ENCODE measurements at places on chromosomes 1 and 21. TPM values are rescaled to one million over a fixed set of nuclear protein-coding genes. Genes with fewer than 3 reads are reported as not detected.

GRCh38 chr1:10776190-10776905, 20.1 kb downstream of the CASZ1 start:
- DNase-seq = no peak
- no peak overlapping the region for H3K4me3 ChIP-seq
- no peaks in the 10 kb centered on the region for H3K27me3 ChIP-seq
- no peak overlapping the region for H3K27ac ChIP-seq
- H3K36me3 ChIP-seq = no peaks in the 10 kb centered on the region
- no peaks in the 10 kb centered on the region for H3K4me1 ChIP-seq

GRCh38 chr1:37883671-37884070, 24.3 kb upstream of the MTF1 start:
- peaks cover 97% of the 10 kb centered on the region for H3K36me3 ChIP-seq
- H3K4me3 ChIP-seq = no peak overlapping the region
- H3K27me3 ChIP-seq = no peaks in the 10 kb centered on the region
- H3K27ac ChIP-seq = no peak overlapping the region
- no peaks in the 10 kb centered on the region for H3K4me1 ChIP-seq
- DNase-seq = no peak

DNA sequence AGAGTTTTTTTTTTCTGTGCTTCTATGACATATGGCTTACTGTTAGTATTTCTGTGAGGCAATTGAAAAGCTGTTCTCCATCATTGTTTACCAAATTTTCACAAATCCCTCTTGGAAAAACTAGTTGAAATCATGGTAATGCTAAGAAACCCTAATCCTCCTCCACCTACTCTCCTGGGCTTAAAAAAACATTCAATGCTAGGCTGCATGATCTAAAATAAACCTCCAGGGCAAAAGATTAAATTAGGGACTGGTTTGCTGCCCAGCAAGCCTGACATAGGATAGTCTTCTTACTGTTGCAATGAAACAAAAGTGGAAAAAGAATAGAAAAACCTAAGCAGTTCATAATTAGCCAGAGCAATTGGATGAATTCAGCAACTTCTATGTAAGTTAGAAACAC, 16.1 kb downstream of the C1orf52 start:
- peaks cover 19% of the 10 kb centered on the region for H3K4me1 ChIP-seq
- H3K27me3 ChIP-seq = no peaks in the 10 kb centered on the region
- H3K36me3 ChIP-seq = no peaks in the 10 kb centered on the region
- H3K27ac ChIP-seq = no peak overlapping the region
- no peak overlapping the region for H3K4me3 ChIP-seq

- H3K27ac ChIP-seq = no peak overlapping the region
- no peaks in the 10 kb centered on the region for H3K27me3 ChIP-seq
These were observed 160.0 kb downstream of the SEC16B start for GRCh38 chr1:177809819-177810218.

DNA sequence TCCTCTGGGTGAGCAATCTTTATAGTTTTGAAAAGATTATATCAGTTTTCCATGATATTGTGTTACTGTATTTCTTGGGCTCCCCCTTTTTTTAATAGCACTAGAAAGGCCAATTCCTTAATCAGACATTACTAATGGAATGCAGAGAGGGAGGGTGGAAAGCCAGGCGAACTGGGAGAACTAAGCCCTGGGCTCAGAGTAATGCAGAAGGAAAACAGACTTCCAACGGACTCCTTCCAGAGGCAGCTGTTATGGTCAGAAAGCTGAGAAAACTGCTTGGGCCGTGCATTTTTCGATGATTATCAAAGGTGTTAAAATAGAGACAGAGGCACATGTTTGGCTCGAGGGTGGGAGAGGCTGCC, 206.3 kb downstream of the FOXD2 start:
- no peak overlapping the region for H3K27ac ChIP-seq

DNA sequence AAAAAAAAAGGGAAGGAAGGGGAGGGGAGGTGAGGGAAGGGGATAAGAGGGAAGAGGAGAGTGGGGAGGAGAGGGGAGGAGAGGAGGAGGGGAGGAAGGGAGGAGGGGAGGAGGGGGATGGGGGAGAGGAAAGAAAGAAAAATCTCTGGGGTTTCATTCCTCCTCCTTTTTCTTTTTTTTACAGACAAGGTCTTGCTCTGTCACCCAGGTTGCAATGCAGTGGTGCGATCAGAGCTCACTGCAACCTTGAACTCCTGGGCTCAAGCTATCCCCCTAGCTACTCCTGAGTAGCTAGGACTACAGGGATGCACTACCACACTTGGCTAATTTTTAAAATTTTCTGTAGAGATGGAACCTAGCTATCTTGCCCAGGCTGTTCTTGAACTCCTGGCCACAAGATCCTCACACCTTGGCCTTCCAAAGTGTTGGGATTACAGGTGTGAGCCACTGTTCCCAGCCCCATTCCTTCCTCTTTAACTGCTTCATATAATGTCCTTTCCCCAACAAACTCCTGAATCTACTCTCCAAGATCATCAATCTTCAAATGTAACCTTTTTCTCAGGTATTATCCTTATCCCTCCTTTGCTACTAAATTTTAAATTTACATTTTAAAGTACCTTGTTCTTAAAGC, 23.2 kb downstream of the GON4L start:
- no peaks in the 10 kb centered on the region for H3K36me3 ChIP-seq
- H3K4me1 ChIP-seq = no peaks in the 10 kb centered on the region
- H3K4me3 ChIP-seq = no peak overlapping the region
- no peak for DNase-seq
- H3K27me3 ChIP-seq = no peaks in the 10 kb centered on the region

DNA sequence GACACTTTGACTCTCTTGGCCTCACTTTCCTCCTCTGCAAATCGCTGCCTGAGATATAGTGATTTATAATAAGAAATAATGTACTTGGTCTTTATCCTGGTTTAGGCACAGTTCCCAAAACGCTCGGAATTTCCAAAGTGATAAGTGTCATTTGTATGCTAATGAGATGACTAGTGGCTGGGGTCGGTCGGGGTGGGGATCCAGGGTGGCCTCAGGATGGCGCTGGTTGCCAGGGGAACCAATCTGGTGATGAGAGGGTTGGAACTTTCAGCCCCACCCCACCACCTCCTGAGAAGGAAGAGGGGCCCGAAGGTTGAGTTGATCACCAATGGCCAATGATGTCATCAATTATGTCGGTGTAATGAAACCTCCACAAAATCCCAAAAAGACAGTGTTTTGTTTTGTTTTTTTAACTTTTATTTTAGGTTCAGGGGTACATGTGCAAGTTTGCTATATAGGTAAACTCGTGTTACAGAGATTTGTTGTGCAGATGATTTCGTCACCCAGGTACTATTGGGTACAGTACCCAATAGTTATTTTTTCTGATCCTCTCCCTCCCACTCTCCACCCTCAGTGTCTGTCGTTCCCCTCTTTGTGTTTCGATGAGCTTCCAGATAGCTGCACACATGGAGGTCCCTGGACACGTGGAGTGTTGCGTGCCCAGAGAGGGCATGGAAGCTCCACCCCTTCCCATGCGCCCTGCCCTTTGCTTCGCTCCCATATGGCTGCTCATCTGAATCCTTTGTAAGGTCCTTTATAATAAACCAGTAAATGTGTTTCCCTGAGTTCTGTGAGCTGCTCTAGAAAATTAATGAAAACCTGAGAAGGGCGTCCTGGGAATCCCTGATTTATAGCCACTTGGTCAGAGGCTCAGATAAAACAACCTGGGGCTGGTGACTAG, 97.2 kb downstream of the KCNN3 start:
- no peaks in the 10 kb centered on the region for H3K36me3 ChIP-seq
- H3K4me1 ChIP-seq = no peaks in the 10 kb centered on the region
- no peak overlapping the region for H3K27ac ChIP-seq

DNA sequence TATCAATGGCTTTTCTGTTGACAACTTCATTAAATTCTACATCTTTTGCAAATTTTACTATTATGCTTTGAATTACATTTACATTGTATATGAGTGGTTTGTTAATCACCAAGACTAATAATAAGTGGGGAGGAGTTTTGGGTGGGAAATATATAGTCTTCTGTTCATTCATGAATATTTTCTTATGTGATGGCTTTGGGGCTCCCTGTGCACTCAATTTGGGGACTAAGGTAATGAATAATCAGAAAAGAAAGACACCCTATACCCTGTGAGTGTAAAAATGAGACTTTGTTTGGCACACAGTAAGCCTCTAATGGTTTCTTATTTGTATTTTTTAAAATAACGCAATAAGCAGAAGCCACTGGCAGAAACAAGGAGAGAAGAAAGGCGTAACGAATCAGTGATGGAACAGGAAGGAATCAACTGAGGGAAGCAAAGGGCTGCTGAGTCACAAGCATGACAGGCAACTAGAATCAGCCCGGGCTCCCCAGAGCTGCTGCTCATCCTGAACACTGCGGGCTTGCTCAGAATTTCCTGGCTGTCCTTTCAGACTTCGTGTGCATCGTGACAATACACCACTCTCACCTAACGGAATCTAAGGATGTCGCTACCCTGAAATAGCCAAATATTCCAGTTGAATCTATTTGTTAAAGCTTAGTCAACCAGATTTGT, 20.8 kb upstream of the RGS2 start:
- H3K36me3 ChIP-seq = no peaks in the 10 kb centered on the region
- H3K27ac ChIP-seq = no peak overlapping the region
- DNase-seq = no peak
- H3K4me1 ChIP-seq = no peaks in the 10 kb centered on the region
- no peaks in the 10 kb centered on the region for H3K27me3 ChIP-seq
- no peak overlapping the region for H3K4me3 ChIP-seq

Gene PEX11B
- total RNA-seq = 31.0 TPM

Gene OR2L5
- total RNA-seq = not detected

Gene UBQLN4
- total RNA-seq = 37.0 TPM

Gene TMEM51
- total RNA-seq = 14.7 TPM

All from upper lobe of right lung (tissue), 1 donor.